H4 (cell line): ENCODE measurements at places on chromosomes 12 and 14.

- no peak for DNase-seq
These were observed 108.7 kb upstream of the NCOR2 start for GRCh38 chr12:124675881-124676713.

- no peak for DNase-seq
These were observed 53.8 kb downstream of the SPTLC2 start for GRCh38 chr14:77562681-77563080.

DNA sequence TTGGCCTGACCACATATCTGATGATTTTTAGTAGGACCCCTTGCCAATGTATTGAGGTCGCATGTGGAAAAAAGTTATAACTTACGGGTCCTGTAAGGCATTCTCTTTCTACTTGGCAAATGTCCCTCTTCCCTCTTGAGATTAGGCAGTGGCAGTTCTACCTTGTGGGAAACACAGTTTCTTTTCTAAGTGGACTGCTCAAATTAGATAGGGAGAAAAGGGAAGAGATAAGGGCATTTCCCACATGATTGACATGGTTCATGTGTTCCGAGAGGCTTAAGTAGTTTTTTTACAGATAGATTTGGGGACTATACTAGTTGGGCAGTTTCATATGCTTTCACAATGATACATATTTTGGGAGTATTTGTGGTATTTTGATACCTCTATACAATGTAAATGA, 154.7 kb downstream of the FBXL14 start:
- no peak for DNase-seq

- DNase-seq = no peak
These were observed 23.7 kb upstream of the HDAC7 start for GRCh38 chr12:47843226-47843980.

- DNase-seq = no peak
These were observed 85.2 kb downstream of the TMTC3 start for GRCh38 chr12:88227263-88227662.

DNA sequence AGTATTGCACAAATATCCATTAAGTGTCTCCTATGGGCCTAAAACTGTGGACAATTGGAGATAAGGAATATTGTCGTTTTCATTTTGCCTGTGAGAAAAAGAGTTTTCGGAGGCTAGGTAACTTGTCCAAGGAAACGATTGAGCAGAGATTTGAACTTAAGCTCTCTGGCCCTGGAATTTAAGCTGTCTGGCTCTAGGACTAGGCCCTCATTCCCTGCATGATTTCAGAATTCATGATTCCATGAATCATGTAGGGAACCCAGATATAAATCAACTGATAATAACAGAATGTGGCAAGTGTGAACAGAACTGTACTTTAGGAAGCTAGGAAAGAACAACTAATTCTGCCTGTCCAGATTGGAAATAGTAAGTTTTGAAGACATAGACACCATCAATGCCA, 940.9 kb downstream of the DIO2 start:
- no peak for DNase-seq
